Left ventricle myocardium inferior (tissue), 1 donor: ENCODE measurements at places on chromosomes 12 and 14.

GRCh38 chr12:4011597-4011996 is 138.4 kb upstream of the PARP11 start:
- DNase-seq: no peak

DNA sequence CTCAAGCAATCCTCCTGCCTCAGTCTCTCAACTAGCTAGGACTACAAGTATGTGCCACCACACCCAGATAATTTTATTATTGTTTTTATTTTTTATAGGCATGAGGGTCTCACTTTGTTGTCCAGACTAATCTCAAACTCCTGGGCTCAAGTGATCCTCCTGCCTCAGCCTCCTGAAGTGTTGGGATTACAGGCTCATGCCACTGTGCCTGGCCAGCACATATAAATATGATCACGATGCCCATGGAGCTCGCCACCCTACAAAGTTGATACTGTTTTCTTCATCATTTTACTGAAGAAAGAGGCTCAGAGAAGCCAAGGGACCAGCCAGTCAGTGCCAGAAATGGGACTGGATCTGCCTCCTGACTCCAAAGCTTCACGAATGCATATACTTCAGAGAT is 53.1 kb downstream of the NFKBIA start:
- DNase-seq: no peak

GRCh38 chr12:65703176-65703575 is 121.1 kb upstream of the HMGA2 start:
- no peak for DNase-seq

GRCh38 chr14:72649603-72650227 is 244.2 kb downstream of the DPF3 start:
- DNase-seq: no peak

DNA sequence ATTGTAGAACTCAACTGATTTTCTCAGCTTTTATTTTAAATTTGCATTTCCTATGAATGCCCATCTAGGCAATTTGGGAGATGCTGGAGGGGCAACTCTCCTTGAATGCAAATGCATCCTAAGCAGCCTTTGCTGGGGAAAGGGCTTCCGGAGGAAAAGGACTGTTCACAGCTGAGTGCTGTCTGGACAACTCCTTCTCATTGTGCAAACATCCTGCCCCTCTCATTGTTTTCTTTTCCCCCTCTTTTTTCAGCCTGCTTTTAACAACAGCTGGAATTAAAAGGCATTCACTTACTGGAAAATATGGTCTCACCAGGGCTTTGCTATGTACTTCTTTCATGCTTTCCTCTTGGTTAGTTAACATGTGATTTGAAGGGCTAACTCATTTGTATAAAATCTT is 397.8 kb downstream of the FUT8 start:
- no peak for DNase-seq

DNA sequence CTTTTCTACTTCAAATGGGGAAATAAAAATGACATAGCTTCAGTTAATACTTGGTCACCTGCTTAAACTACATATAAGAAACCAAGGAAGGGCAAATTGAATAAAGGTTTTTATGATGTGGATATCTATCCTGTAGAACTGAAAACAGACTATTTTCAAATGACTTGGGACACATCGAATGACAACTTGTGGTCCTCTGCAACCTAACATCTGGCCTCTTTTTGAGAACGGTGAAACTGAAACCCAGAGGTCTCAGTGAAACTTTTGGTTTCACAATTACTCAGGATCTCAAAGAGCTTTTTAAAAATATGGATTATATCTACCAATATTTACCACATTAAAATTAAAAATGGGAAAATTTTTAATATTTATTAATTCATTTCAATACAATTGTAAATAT is 65.2 kb downstream of the PPP2R5E start:
- no peak for DNase-seq

DNA sequence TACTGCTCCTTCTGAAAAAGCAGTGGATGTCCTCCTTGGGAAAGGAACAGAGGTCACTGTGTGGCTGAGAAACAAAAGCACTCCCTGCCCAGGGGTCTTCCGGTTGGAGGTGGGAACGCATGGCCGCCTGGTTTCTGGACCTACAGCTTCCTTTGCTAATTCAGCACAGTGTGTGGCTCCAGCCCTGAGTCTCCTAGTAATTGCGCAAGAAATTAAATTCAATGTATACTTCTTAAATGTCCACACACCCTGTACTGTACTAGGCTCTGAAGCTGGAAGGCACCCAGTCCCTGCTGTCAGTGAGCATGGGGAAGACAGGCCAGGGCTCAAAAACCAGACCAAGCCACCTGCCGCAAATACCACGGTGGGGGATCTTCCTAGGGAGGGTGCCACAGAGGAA is 13.4 kb downstream of the SLC24A4 start:
- DNase-seq: no peak

GRCh38 chr14:70988452-70988851 is 81.2 kb downstream of the PCNX1 start:
- DNase-seq: no peak

DNA sequence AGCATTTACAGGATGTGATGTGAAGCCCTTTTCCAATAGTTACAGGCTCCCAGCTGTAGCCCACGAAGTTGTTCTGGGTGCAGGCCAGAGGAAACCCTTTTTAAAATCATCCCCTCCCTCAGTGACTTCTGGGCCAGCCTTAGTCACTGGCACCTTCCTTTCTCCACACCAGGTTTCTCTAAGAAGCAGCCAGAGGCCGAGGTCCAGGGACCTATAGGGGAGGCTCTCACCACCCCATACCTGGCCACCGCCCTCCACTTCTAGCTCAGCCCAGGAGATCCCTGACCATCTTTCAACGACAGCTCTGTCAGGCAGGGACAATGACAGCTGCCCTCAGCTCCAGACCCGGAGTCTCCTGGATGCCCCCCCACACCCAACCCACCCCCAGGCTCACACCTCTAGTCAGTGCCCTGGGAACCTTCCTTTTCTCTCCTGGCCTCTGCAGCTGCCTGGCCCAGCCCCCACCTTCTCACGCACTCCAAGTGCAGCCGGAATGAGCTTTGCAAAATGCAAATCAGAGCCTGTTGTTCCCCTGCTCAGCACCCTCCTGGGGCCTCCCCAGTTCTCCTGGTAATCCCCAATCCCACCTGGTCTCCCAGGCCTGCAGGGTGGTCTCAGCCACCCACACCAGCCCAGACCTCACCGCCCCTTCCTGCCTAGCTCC is 46.7 kb downstream of the TESC start:
- DNase-seq: no peak

DNA sequence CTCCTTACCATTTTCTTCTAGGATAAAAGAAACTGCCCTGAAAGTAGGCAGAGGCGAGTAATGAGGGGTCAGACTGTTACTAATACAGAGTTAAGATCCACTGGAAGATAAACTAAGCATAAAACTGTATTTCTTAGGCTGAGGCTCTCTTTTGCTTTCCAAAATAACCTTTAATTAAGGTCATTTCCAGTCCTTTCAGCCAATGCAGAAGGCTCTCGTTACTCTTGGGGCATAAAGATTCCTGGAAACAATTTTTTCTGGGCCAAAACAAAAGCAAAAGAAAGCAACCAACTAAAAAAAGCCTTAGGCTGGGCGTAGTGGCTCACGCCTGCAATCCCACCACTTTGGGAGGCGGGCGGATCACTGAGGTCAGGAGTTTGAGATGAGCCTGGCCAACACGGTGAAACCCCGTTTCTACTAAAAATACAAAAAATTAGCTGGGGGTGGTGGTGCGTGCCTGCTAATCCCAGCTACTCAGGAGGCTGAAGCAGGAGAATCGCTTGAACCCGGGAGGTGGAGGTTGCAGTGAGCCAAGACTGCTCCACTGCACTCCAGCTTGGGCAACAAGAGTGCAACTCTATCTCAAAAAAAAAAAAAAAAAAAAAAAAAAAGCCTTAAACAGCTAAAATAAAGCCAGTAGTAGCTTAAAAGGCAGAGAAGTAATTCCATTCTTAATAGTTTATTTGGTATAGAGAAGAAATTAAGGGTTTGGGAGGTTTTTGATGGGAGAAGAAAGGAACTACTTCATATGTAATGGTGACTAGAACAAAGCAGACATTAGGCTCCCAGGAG is 68.9 kb upstream of the STAC3 start:
- no peak for DNase-seq

GRCh38 chr14:92513966-92514843 is 624 bp downstream of the RIN3 start:
- DNase-seq: no peak

- DNase-seq: no peak
Observed at GRCh38 chr12:93348575-93349435, 28.9 kb upstream of the NUDT4 start.

DNA sequence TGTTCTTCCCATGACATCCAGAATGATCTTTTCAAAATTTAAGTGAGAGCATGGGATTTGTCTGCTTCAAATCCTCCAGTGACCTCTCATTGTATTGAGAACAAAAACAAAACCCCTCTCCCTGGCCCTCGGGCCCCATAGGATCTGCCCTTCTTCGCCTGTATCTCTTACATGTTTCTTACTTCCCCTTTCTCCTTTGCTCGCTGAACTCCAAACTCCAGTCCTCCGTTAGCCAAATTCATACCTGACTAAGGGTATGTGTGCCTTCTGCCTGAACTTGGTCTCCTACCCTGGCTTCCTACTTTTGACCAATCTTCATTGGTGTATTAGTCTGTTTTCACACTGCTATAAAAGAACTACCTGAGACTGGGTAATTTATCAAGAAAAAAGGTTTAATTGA is 13.2 kb upstream of the TSPAN11 start:
- DNase-seq: no peak

DNA sequence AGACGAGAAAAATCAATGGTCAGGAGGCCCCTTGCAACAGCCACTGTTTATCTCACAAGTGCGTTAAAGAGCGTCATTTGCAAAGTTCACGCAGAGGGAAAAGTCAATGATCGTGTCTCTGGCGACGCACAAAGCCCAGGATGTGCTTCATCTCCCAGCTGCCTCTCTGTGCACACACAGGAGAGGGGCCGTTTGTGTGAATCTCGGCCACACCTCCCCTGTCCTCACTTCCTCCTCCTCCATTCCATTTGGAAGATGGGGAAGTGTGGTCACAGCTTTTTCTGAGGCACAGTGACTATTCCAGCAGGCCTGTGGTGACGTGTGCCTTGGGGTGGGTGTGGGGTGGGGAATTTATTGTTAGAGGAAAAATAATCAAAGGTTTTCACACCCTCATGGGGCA is 90.4 kb downstream of the RBM19 start:
- DNase-seq: no peak

DNA sequence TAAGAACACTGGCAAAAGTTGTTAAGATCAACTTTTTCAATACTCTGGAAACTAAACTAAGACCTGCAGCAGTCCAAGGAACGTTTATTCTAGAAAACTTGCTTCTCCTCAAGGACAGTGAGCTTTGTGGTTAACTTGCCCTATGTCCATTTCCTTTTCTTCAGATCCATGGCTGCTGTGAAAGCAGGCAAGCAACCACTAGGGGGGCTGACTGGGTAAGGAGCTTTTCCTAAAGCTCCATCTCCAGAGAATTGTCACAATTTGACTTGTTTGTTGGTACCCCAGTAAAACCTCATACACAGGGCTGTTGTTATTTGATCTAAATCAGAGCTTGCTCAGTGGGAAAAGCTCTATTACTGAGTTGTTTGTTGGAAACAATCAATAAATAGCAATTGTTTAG is 10.1 kb upstream of the RPL10L start:
- DNase-seq: no peak

- DNase-seq: peak; percentile 48
Observed at GRCh38 chr14:79278798-79279644, 932.3 kb downstream of the DIO2 start.

GRCh38 chr14:68797121-68797670 is 4.3 kb upstream of the ZFP36L1 start:
- no peak for DNase-seq

- DNase-seq: no peak
Observed at GRCh38 chr14:98120831-98121464, 1151.0 kb downstream of the BCL11B start.

- peak; percentile 93 for DNase-seq
Observed at GRCh38 chr14:69611172-69612013, at the start of gene SUSD6. TSS of gene SUSD6 (plus strand) at chr14:69611596. CDS start at chr14:69658593, 46,997 bp downstream.

GRCh38 chr14:69850086-69850735 is 29.0 kb upstream of the SMOC1 start:
- DNase-seq: no peak

DNA sequence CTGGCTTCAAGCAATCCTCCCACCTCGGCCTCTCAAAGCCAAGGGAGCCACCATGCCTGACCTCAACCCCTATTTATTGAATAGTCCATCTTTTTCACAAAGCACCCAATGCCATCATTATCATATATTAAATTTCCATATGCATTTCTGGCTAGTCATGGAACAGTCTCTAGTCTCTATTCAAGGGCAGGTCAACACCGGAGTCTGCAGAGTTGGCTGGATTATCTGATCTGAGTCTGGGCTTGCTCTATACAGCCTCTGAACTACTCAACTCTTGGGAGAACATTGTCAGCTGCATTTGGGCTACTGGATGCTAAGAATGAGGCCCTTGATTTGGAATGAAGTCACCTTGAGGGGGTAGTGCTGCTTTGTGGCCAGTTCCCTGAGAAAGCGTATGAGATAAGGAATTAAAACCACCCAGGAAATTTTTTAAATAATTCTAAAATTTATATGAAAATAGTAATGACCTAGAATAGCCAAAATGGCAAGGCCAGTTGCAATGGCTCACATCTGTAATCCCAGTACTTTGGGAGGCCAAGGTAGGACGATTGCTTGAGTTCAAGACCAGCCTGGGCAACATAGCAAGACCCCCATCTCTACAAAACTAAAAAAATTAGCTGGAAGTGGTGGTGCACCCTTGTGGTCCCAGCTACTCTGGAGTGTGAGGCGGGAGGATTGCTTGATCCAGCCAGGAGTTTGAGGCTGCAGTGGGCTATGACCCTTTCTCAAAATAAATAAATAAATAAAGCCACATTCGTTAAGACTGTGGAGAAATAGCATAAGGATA is 6.9 kb upstream of the NAA25 start:
- DNase-seq: no peak

- DNase-seq: peak; percentile 86
Observed at GRCh38 chr14:105414456-105415371, 4.9 kb upstream of the MTA1 start.
